ENCODE measurements at places on chromosomes 16 and 17.
A peak's percentile ranks its signal among the peaks of the same experiment; 100 is the strongest.

- DNase-seq: no peak
Observed at GRCh38 chr16:60404401-60404800, 1631.8 kb downstream of the CDH8 start.

GRCh38 chr17:47905221-47905733 lies 9.2 kb downstream of the SP2 start:
- no peak for DNase-seq

- no peak for DNase-seq
Observed at GRCh38 chr16:72858665-72859493, 189.0 kb downstream of the ZFHX3 start.

DNA sequence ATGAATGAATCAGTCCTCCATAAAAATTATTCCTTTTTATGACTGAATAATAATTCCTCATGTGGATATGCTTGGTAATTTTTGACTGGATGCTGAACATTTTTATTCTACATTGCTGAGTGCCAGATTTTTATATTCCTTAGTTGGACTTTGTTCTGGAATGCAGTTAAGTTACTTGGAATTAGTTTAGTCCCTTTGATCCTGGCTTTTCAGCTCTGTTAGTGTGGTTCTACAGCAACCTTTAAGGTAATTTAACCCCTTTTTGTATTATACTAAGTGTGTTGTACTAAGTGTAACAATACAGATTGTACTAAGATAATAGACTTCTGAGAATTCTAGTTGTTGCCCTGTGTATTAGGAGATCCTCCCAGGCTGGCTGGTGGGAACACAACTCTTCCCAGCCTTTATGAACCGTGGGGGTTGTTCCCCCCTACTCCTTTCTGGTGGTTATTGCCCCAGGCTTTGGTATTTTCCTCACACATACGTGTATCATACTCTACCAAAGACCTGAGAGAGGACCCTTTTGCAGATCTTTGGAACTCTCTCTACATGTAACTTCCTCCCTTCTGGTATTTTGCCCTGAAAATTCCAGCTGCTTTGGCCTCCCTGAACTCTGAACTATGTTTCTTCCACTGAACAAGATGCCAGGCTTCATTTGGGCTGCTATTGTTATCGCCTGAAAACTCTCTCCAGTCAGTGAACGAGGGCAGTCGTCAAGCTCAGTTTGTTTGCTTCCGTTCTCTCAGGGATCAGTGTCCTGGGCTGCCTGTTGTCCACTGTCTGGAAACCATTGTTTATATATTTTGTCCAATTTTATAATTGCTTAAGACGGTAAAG lies 30.5 kb downstream of the TANGO6 start:
- DNase-seq: no peak

DNA sequence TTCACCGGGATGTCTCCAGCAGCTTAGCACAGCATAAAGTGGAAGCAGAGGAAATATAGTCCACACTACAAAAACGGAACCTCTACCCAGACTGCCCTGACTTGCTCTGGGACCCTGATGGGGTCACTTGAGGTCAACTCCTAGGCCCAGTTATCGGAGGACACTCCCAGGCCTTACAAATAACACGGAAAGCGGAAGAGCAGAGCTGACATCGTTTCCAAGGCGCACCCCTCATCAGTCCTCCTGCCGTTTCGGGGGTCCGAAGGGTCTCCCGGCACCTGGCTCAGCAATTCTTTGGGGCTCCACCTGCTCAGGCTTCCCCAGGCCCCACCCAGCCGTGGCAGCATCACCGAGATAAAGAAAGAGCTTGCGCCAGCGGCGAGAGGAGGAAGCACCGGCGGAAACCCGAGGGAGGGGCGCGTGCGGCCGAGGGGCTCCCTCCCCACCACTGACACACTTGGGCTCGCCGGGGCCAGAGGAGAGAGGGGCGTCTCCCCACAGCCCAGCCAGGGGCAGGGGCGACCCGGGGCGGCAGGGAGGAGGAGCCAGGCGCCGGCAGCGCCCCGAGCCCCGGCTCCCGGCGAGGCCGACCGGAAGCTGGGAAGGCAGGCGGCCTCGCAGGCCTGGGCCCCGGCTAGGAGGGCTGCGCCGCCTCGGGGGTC lies 727 bp downstream of the CORO7 start:
- peak; percentile 57 for DNase-seq

- no peak for DNase-seq
Observed at GRCh38 chr17:80187090-80187489, 17.3 kb downstream of the CARD14 start.

DNA sequence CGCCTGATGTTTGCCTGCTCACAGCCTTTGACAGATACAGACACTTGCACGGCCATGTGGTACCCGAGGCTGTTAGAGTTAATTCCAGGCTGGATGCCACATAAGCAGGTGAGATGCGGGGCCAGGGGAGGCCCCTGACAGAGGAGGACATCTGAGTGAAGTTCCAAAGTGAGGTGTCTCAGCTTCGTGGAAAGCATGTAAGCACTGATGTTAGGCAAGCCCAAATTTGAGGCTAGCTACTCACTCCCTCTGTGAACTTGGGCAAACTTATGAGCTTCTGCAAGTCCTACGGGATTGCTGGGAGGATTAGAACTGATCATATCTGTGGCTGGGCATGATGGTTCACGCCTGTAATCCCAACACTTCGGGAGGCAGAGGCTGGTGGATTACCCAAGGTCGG lies 39.3 kb upstream of the MARCHF10 start:
- DNase-seq: no peak

GRCh38 chr16:56277075-56277474 lies 85.8 kb downstream of the GNAO1 start:
- DNase-seq: no peak

- DNase-seq: no peak
Observed at GRCh38 chr17:50469671-50470305, 1.1 kb upstream of the CHAD start.

GRCh38 chr17:62816282-62816839 lies 8.2 kb upstream of the MARCHF10 start:
- no peak for DNase-seq

DNA sequence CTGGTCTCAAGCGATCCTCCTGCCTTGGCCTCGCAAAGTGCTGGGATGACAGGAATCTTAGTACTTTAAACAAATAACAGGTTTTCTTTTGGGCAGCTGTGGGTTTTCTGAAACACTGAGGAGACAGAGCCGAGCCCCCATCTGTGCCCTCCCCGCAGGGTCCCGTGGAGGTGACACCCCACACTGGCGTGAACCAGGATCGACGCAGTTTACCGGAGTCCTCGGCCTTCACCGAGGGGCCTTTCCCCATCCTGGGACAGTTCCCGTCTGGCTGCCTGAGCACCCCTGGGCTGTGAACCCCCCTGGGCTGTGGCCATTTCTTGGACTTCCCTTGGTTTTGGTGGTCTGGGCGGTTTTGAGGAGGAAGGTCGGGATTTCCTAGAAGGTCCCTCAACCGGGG lies 15.3 kb upstream of the GNG13 start:
- no peak for DNase-seq

DNA sequence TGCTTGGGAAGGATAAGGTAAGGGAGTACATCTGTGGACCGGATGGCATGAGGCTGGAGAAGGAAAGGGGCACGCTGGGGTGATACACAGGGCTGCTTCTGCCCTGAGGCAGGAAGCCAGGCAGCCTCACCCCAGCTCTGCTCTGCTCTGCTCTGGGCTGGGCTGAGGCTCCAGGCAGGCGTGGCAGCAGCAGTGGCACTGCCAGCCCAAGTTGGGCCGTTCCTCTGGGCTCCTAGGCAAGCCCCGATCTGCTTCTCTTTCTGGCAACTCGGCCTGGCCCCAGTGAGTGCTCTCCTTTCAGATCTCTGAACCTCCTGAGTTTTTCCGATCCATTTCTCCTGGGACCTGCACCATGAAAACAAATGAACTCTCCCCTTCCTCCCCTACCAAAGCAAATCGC lies 44.9 kb downstream of the VAC14 start:
- no peak for DNase-seq
